A549 (cell line): ENCODE measurements at places on chromosomes 2 and 18.

- peak; percentile 73 for DNase-seq
Measured at GRCh38 chr2:46657042-46657504, 177.7 kb downstream of the TMEM247 start.

DNA sequence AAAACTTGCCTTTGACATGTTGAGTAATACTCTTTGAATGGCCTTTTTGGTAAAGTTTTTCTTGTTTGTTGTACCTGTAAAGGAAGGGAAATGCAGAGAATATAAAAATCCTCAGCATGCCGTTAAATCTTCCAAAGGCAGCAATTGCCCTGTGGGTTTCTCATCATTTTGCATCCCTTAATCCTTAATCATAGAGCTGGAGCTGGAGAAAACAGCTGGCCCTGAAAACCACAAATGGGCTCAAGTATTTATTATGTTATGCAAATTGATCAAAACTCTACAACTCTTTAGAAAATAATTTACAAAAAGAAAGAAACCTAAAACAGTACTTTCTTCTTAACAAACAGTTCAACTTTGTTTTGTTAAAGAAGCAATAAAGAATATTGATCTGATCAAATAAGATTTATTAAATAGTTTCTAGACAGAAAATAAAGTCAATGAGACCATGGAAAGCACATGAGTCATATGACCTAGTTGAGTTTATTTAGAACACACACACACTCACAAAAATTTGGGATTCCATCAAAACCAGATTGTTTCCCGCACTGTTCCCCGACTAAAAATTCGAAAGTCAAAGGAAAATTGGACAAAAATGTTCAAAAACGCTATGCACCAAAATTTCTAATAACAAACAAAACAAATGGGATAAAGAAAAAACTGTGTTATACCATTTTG, 309.0 kb downstream of the GULP1 start:
- no peak for DNase-seq

GRCh38 chr2:157845081-157845480, 31.0 kb downstream of the ACVR1 start:
- no peak for DNase-seq

DNA sequence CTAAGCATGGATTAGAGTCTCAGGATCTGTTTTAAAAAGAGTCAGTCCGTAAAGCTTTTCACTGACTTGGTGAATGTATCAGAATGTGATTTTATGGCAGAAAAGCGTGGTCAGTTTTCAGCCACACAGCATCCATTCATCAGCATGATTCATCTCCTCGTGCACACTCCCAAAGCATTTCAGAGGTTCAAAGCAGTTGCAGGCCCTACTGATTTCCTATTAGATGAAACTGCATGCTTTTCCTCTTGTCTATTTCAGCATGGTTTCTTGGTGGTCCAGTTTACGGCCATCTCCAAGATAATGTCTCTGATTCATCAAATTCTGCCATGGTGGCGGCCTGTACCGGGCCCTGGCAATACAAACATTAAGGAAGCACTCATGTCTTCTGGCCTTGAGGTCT, 4.8 kb upstream of the PARD6G start:
- no peak for DNase-seq

DNA sequence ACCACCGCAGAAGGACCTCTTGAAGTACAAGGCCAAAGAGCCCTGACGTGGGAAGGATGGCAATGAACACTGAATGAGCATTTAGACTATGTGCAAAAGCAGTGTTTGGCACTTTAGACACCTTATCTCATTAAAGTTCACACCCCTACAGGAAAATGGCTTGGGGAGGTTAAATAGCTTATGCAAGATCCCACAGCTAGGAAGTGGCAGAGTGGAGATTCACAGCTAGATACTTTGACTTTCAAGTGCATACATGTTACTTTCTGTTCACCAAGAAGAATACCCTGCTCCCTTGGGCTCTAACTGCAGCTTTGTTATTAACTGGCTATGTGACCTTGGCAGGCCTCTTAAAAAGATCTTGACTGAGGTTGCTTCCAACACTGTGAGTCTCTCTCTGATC, 58.2 kb downstream of the ICOS start:
- DNase-seq: no peak

GRCh38 chr2:157244691-157245090, 12.8 kb upstream of the GALNT5 start:
- DNase-seq: no peak

GRCh38 chr2:220555961-220556630, 928.7 kb downstream of the SLC4A3 start:
- DNase-seq: peak; percentile 10

- DNase-seq: no peak
Measured at GRCh38 chr2:132581591-132581990, 88.4 kb downstream of the LYPD1 start.

GRCh38 chr2:61187085-61187484, 25.1 kb downstream of the C2orf74 start:
- no peak for DNase-seq

DNA sequence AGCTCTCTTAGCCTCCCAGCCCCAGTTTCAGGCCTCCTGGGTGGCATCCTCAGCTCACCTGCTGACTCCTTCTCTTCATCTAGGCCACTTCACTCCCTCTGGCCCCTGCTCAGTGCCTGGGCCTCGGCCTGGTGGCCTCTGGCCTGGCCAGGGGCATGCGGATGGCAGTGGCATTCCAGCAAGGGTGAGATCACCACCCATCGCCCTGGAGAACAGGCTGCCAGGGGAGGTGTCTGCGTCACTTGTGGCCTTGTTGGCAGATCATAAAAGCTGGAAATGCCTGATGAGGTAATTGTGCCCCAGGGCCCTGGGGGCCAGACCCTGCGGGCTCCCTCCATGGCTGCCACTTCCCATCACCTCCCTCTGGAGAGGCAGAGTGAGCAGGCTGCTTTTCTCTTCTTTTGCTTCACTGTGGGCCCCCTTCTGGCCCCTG, 72.5 kb upstream of the SMAD2 start:
- DNase-seq: peak; percentile 72

- no peak for DNase-seq
Measured at GRCh38 chr2:76977846-76978727, 544.1 kb downstream of the LRRTM4 start.

DNA sequence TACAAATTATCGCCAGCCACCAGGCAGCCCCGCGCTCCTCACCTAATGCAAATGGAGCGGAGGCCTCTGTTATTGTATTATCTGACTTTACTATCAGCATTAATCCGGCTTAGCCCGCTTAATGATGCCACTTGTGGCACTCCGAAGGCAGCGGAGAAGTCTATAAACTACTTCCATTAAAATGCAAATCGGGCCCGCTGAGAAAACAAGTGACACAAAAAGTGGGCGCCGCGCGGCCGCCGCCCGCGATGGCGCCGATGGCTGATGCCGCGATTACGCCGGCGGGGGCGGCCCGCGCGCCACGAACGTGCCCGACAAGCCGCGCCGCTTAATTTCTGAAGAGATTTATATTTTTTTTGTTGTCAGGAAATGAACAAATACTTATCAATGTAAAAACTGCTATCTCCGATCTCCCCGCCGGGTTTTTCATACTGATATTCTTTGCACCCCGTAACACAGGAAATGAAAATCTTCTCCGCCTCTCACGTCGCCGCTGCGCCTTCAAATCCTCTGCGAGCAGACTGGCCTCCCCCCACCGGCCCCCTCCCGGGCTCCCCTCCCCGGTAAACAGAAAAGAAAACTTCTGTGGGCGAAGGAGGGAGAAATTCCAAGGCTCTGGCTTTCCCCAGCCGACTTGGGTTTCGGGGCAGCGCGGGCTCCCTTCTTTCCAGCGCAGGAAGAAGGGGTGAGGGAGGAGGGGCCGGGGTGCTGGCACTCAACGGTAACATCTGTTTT, 221.8 kb downstream of the INSIG2 start:
- DNase-seq: no peak
